Hematopoietic multipotent progenitor cell treated with erythropoietin and hydrocortisone succinate and interleukin-3 and kit ligand, for 8 days (in vitro differentiated cells): ENCODE measurements at places on chromosomes 16 and 17.

DNA sequence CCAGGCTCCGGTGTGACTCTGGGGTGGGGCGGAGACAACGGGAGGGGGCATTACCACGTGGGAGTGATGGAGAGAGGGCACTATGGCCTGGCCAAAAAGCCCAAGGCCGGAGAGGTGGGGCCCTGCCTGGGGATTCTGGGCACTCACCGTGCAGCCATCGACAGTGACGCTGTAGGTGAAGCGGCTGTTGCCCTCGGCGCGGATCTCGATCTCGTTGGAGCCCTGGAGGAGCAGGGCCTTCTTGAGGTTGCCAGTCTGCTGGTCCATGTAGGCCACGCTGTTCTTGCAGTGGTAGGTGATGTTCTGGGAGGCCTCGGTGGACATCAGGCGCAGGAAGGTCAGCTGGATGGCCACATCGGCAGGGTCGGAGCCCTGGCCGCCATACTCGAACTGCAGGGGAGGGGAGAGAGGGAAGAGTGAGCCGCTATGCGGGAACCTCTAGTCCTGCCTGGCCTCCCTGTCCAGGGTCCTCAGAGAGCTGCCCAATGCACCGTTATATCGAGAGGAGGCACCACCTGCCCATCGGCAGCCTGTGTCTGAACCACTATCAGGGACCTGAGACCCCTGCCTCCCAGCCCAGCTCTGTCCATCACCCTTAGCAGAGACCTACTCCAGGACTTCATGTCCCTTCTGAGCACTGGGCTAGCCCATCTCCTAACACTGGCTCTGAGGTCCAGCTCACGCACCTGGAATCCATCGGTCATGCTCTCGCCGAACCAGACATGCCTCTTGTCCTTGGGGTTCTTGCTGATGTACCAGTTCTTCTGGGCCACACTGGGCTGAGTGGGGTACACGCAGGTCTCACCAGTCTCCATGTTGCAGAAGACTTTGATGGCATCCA, 15.6 kb downstream of the COL1A1 start:
- DNase-seq: no peak

GRCh38 chr16:14180481-14180944, 109.4 kb downstream of the MRTFB start:
- no peak for DNase-seq

- no peak for DNase-seq
Measured at GRCh38 chr17:63954402-63955063, 18.2 kb downstream of the SCN4A start.

DNA sequence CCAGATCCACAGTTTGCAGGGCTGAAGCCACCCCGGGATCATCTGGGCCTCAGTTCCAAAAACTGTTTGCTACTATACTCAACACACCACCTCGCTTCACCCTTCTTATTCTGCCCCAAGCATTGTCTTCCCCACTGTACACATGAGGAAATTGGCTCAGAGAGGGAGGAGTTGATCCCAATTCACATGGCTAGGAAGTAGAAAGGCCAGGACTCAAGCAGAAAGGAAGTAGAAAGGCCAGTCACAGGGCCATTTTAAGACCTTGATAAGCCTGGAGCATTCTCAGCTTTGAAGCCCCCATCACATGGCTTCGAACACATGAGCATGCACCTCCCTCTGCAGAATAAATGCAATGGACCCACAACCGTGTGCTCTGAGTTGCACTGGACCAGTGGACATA, 7.7 kb upstream of the PRSS22 start:
- DNase-seq: no peak

DNA sequence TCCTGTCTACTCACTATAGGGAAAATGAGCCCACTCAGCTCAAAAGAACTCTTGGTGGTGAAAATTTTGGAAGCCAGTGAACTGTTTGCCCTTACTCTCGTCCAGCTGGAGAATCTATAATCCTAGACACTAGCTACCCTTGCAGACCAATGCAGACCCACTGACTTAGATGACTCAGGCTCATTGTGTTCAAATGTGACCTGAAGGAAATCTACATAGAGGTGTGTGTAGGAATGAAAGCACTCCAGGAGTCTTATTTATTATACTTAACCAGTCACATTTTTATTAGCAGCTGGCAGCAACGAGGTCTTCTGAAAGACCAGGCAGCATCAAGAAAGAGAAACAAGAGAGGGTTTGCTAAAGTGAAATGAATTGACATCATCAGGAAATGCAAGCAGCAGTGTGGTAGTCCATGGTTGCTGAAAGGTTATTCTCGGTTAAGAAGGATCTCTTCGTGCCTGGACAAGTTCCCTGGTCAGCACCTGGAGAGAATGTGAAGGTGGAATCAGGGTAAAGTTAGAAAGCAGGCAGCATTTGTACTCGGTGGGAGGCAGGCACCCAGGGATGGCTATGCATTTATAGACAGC, 1.4 kb downstream of the KRTAP29-1 start:
- DNase-seq: no peak

DNA sequence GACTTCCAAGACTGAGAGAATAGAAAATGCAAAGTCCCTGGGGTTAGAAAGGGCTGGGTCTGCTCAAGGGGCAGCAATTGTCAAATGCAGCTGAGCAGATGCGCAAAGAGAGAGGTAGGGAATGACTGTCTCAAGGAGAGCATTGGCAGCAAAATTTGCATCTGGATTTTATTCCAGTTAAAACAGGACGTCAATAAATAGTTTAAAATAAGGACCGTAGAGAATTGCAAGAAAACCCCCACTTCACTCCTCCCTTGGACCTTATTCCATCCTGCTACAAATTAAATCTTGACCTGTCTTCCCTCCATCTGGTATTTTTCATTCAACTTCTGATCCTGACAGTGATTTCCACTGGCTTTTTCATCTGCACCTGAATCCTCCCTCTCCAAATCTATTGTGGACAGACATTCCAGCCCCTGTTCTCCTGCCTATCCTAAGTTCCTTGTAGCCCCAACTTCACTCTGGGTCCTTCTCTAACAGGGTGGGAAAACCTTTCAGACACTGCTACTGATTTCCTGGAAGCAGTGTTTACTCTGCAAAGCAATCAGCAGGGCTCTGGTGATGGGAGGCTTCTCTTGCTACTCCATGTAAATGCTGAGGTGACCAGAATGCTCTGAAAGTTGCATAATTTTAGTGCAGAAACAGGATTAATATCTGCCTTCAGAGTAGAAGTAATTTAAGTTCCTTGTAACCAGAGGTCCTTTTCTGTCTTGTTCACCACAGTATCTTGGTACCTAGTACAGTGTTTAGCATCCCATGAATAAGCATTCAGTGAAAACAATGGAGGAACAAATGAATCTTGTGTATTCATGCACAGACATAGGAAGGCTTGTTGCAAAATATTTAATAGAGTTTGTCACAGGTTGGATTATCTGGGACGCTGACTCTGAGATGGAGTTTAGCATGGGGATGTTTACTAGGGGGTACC, 79.2 kb downstream of the CDH11 start:
- no peak for DNase-seq
